Osteoblast (primary cell): ENCODE measurements at places on chromosomes 13 and 19.

GRCh38 chr13:104625201-104625600 lies 1559.0 kb upstream of the SLC10A2 start:
- DNase-seq: no peak

DNA sequence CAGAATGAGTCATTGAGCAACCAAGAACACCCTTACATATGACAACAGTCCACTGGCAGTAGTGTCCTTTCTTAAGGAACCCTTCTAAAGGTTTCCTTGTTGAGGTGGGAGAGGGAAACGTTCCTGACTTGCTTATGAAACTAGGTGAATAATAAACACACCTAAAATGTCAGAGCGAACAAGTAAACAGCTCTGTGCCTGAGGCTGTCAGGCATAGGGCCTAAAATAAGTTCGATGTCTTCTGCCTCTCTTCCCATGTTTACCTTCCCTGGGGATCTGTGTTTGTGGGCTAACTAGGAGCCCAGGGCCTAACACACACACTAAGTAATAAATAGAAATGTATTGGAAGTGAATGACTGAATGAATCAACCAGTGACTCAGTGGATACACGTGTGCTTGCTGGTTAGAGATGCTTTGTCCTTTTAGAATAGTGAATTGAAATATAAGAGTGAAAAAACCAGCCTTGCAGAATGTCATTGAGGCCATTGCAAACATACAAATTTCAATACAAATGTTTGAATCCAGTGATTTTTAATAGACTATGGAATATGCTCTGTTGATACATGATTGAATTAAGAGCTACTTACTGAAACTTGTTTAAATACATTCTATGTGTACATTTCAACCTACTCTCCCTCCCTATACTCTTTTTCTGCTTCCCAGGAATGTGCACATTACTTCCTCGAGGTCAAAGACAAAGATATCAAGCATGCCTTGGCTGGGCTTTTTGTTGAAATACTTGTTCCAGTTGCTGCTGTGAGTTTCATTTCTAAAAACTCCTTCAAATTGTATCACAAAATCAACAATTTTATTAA lies 102.9 kb downstream of the FRY start:
- no peak for DNase-seq

- no peak for DNase-seq
Observed at GRCh38 chr19:9903336-9903735, 33.0 kb downstream of the OLFM2 start.

- DNase-seq: no peak
Observed at GRCh38 chr19:3632739-3633558, 6.4 kb upstream of the CACTIN start.

- DNase-seq: no peak
Observed at GRCh38 chr19:40739871-40740703, 10.2 kb downstream of the ACTMAP start.
